ENCODE measurements at places on chromosomes 6 and 20.

DNA sequence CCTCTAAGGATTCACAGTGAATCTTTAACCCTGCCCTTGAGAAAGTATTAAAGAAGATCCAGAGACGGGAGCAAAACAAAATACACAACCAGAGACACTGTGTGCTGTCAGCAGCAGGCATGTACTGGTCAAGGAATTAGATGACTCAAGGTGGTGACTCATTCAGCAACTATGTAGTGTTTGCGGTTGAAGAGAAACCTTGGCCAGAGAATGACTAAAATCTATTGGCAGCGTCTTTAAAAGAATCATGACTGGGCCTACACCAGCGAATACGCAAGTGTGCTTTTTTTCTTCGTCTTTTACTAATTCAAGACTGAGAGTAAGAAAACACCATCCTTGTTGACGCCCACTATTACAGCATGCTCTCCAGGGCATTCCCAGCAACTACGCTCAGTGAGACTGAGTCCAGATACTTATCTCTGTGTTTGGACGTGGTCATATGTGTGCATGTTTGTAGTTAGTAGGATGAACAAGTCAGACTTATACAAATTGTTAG is 72.4 kb upstream of the BACH2 start:
- no peak for DNase-seq

DNA sequence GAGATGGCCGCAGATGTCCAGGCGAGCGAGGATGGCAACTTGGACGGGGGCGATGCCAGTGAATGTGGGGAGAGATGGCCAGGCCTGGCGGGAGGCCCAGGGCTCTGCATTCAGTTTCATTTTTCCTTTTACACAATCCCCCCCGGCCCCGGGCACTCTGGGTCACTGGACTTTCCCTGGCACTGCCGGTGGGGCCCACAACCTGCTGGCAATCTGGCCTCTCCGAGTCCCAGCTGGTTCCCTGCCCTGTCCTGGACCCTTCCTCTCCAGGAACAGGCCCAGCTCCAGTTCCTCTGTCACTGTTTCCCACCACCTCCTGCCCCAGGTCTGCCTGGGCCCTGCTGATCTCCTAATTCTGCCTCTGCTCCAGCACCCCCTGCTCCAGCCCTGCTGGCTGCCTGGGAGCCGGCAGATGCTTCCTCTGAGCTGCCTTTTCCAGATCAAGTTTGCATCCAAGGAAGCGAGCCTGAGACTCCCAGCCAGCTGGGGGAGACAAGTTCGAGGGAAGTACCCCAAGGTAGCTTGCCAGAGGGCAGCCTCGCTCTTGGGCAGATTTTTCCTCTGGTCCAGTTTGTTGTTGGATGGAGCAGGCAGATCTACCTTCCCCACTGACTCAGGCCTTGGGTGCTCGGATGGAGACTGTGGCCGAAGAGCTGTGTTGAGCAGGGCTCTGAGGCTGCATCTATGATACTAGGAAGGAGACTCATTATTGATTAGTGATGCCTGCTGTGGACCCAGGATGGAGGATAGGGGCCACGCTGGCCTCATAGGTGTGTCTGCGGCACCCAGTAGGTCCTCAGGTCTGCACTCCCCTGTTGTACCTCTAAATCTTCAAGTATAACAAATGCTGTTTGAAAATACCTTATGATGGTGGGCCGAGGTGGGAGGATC is 83.2 kb downstream of the CEBPB start:
- DNase-seq, result no peak

GRCh38 chr6:73801652-73802268 is 105.8 kb downstream of the CD109 start:
- DNase-seq, result no peak

DNA sequence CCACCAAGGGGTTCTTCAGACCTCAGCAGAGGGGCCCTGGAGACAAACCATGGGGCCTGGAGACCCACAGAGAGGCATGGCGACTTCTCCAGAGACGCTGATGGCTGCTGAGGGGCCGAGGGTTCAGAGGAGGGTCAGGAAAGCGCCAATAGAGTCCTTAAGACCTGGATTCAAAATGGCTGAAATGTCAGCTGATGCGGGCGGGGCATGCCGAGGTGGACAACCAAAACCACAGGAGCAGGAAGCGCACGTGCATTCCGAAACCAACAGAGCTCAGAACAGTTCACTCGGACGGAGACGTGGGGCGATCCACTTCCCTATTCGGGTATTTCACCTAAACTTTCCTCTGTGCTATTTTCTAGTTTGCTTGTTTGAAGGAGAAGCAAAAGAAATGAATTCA is 99.9 kb upstream of the RIN2 start:
- no peak for DNase-seq

DNA sequence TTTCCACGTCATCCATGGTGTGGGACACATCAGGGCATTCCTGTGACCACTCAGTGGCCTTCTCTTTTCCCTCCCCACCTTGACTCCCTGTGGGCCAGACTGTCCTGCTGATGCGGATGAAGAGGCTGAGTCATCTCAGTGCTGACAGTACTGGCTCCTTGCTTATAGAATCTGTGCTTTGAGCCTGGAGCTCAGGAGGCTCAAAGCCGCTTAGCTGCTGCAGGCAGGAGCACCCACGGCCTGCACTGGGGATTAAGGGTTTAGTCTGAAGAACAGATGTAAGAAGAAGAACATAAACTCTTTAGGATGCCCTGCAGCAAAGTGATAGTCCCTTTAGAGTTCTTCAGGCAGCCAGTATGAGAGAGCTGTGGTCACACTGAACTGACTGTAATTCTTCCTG is 642.0 kb upstream of the CHD6 start:
- DNase-seq, result no peak

DNA sequence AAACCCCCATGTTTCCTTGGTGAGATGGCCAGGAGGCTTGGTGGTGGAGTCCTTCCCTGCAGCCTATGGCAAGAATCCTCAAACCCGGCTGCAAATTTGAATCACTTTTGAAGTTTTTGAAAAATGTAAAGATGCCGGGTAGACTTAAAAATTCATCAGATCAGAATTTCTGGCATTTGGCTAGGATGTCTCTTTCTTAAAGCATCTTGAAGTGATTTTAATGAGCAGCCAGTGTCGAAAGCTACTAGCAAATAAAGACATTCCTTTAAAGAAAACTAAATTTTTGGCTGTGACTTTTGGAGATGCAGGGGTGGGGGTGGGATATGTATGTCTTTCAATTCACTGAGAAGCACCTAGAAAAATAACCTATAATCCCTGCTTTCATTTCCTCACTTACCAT is 25.6 kb upstream of the NOX3 start:
- no peak for DNase-seq

GRCh38 chr6:152401978-152402377 is 235.2 kb downstream of the SYNE1 start:
- no peak for DNase-seq

DNA sequence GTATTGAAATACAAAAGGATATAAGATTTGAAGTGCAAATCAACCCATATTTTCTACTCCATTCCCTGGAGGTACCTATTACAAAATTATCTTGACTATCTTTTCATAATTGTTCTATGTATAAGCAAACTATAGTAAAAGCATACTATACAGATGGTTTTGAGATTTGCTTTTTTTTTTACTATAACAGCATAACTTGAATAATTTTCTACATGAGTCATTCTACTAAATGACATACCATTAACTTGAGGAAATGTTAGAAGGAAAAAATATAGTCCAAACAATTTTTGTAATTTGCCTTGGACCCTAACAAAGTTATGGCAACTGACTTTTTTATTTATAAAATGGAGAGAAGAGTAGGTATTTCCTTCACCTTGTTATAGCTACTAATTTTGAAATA is 472.7 kb downstream of the PKHD1 start:
- no peak for DNase-seq

DNA sequence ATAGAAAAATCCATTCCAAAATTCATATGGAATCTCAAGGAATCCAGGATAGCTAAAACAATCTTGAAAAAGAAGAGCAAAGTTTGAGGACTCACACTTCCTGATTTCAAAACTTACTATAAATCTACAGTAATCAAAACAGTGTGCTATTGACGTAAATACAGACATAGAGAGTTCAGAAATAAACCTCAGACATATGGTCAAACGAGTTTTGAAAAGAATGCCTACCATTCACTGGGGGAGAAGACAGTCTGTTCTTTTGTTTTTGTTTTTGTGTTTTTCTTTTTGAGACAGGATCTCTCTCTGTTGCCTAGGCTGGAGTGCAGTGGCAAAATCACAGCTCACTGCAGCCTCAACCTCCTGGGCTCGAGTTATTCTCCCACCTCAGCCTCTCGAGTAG is 25.3 kb upstream of the PROKR2 start:
- DNase-seq, result no peak

GRCh38 chr20:1627200-1627550 is 7.4 kb upstream of the SIRPB1 start:
- no peak for DNase-seq
